ENCODE measurements at places on chromosomes 7 and 10.

- DNase-seq: no peak
These were observed 27.3 kb downstream of the HYAL4 start for GRCh38 chr7:123871998-123872867.

DNA sequence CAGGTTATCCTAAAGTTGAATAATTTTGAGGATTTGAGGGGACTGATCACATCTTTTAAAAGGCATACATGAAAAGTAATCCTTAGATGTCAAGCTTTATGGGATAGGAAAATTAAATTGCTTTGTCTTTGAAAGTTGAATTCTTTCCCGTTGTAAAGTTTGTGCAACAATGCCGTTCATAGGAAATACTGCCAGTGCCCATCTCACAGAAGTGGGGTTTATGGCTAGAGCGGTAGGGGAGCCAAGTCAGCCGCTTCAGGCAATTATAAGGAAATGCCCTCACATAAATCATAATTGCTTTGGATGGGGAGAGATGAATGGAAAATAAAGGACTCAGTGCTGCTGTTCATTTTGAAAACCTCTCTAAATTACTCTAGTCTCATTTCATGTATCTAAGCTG, 18.1 kb downstream of the CDC123 start:
- DNase-seq: no peak

DNA sequence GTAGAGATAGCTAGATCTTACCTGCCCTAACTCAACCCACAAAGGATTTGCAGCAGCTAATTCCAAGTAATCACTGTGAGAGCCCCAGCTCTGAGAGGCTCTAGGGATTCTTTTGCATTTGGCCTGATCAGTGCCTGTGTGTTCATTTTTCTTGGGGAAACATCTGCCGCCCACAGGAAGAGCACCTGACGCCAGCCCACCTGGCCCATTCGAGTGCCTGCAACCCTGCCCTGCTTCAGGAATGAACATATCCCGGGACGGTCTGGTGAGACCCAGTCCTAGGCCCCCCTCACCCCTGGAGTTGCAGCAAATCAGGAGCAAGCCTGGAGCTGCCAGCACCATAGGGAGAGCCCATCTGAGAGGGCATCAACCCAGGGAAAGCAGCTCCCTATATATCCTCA, 38.8 kb downstream of the GSDME start:
- no peak for DNase-seq

- DNase-seq: no peak
These were observed 64.9 kb downstream of the PAX2 start for GRCh38 chr10:100810091-100810834.

- no peak for DNase-seq
These were observed 28.5 kb downstream of the CXCL12 start for GRCh38 chr10:44356139-44357022.

DNA sequence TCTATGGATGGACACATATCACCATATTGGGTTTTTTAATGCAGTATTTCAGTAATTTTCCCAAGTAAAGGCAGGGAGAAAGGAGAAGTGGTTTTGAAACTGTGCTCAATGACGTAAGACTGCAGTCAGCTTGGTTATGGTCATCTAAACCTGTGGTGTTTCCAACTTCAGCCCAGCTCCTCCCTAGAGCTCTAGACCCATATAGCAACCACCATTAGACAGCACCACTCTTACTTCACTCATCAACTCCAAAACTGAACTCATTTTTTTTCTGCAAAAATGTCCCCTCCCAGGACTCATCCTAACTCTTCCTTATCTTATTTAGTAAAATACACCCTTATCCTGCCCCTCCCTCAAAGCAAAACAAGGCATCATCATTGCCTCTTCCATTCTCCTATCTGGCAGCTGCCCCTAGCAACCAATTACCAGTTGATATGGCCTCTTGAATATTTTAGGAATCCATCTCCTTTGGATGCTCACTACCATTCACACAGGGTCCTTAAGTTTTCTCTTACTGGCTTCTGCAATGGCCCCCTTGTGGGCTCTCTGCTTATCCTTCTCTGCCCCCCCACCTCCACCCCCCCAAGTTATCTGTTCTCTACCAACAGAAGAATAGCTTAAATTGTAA, 1.5 kb upstream of the RALA start:
- DNase-seq: no peak

DNA sequence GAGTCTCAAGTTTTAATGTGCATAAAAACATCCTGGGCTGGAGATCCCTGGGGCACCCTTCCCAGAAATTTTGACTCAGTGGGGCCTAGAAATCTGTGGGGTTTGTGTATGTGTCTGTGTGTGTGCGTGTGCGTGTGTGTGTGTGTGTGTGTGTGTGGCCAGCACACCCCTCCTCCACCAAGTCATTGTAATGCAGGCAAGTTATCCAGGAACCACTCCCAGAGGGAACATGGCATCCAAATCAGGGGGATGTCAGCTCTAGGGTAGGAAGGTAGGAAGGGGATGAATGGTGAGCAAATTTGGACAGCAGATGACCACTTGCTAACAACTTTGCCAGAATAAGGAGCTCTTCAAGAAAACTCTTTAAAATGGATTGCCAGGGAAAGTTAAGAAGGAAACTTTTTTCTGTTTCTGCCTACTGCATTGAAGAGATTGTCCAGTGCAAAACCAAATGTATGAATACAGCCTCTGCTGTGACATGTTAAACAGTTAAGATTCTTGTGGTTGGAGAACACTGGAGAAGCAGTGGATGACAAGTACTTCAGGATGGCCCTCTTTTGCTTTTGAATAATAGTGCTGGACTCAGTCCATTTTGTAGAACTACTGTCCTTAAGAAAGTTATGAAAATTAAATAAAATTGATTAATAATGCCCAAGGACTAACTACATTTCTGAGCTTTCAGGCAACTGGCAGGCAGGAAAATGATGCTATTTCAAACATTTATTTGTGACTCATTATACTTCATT, 12.3 kb downstream of the STAMBPL1 start:
- DNase-seq: no peak

- no peak for DNase-seq
These were observed 51.6 kb upstream of the AQP1 start for GRCh38 chr7:30859940-30860496.

DNA sequence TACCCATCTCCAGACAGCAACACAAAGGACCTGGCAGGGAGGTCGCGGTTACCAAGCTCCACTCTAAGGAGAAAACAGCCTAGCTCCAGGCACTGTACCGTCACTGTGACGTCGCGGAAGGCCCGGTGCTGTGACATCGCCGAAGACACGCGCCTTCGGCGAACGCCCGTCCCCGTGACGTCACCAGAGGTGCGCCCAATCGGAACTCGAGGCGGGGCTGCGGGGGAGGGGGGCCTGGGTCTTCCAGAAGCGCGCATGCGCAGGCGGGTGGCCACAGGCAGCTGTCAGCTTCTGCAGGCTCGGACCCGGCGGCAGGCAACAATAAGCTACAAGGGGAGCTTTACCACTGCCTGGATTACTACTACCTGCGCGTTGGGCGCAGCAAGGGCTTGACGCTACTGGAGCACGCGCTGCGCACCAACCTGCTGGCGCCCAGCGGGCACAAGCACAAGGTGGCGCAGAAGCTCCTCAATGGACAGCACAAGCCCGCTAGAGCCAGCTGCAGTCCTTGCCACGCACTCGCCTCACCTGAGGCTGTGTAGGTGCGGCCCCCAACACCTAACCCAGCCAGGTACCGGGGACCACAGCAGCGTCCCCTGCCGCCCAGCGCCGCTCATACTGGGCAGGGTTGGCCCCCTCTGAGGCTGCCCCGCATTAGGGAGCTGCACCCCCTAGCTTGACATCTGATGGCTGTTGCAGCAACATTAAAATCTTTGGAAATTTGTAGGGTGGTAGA, 208.4 kb downstream of the TPST1 start:
- DNase-seq: peak; percentile 75

DNA sequence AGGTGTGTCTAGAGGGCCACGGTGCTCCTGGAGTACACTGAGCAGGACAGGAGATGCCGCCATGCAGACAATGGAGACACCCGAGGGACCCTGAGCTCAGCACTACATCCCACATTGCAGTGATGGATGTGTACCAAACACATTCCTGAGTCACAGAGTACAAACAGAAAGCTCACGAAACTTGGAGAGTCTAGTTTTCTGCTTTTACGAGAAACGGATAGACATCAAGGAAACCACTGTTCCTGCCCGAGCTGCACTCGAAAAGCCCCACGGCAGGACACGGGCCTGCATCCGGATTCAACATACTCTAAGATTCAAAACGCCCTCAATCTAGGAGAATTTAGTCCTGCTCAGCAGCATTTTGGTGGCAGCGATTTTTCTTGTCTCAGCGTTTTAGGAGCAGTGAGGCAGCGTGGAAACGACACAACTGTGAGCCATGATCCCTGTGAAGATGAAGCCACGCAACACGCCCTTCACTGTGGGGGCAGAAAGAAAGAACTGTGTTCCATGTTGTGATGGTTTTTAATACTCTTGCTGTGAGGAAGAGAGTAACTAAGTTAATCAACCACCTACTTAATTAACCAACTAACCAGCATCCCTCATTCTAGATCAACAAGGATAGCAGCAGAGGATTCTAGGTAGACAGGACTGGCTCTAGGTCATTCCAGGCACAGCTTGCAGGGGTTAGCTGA, 3.2 kb downstream of the TNS3 start:
- DNase-seq: no peak

- no peak for DNase-seq
These were observed 973.5 kb downstream of the ANKRD7 start for GRCh38 chr7:119197877-119198527.

DNA sequence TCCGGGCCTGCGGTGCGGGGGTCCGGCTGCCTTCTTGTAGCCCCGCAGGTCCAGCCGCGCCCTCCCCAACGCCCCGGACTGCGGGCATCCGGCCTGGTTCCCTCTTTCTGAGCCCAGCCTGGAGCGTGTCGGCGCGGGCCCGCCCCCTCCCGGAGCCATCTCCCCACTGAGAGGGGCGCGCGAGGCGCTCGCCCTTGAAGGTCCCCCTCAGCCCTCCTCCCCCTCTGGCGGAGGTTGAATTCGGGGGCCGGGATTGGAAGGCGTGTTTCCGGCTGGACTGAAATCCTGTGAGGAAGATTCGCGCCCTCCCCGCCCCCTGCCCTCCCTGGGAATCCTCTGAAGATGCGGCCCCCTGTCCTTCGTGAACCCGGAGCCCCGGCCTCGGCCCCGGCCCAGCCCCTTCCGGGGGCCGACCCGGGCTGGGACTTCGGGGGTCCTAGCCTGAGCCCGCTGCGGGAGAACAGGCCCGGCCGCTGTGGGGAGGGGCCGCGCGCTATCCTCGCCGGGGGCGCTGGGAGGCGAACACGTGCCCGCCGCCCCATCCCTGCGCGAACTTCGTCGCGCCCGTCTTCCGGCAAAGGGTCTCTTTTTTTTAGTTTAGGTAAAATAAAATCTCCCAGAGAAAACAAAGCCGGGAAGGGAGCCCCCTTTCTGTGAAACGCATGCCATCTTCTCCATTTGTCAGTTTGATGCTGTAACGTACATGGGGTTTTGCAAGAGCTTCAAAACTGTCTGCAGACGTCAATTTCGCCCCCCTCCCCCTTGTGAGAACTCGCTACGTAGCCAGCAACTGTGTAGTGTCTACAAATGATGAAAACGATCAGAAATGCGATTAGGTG, 636 bp downstream of the PDCD4 start:
- peak; percentile 46 for DNase-seq
